Ovary (tissue), 10 donors: ENCODE measurements at places on chromosomes 16 and 17.

DNA sequence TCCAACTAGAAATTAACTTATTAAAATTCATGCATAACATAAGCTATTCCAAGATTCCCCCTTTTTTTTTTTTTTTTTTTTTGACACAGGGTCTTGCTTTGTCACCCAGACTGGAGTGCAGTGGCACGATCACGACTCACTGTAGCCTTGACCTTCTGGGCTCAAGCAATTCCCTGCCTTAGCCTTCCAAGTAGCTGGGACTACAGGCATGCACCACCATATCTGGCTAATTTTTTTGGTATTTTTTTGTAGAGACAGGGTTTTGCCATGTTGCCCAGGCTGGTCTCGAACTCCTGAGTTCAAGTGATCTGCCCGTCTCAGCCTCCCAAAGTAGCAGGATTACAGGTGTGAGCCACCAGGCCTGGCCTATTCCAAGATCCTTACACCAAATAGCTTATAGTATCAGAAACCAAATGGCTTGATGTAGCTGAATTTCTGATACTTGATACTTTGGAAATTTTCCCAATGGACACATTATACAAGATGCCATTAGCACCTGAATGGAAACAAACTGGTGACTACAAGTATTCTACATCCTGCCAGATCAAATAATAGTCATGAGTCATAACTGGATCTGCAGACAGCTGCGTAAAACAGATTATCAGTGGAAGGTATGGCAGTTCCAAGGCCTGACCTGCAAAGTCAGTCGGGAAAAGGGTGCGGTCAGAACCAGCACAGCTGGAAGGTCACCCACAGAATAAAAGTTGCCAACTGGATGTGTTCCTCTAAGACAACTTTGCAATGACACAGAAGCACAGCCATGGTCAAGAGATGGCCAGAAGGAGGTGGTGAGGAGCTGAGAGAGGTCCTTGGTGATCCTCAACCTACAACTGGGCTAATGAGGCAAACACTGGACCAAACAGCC is 14.5 kb downstream of the TUBG1 start:
- no peaks in the 10 kb centered on the region for H3K27me3 ChIP-seq
- DNase-seq, result no peak
- H3K27ac ChIP-seq, result no peak overlapping the region
- no peaks in the 10 kb centered on the region for H3K4me1 ChIP-seq
- H3K4me3 ChIP-seq, result no peak overlapping the region
- H3K36me3 ChIP-seq, result no peaks in the 10 kb centered on the region

DNA sequence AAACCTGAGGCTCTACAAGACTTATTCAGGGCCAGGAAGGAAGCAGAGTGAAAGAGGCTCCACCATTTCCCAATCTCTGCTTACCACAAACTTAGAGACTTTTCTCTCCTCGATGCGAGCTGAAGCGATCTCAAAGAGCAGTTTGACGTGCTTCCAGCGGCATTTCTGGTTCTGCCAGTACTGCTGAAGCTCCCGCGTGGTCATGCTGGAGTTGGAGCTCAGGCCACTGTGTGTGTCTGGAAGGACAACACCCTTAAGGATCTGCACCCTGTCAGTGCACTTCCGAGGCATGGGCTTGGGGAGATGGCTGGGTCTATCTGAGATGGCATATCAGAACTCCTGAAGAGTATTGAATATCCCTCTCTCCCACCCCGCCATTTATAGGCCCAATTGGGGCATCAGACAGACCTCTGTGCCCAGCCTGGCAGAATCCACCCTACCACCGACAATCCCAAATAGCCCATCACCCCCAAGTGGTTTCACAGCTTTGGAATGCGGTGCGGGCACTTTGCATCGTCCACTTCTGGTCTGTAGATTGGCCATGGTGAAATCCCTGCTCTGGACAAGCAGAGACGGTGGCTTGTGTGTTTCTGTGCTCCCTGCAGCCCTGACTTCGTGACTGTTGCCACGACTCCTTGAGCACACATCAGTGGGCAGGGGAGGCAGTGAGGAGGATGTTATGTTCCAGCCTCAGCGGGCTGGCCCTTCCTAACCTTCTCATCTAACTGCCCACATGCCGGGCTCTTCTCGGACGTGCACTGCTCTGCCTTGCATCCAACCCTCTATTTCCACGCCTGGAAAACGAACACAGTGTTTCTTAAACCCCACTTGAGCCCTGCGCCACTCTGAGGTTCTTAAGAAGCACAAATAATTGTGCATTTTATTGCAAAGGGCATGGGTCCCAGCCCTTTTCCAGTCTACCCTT is 5.2 kb downstream of the SNX20 start:
- DNase-seq, result no peak
- no peaks in the 10 kb centered on the region for H3K4me1 ChIP-seq
- no peaks in the 10 kb centered on the region for H3K36me3 ChIP-seq

- no peak overlapping the region for H3K27ac ChIP-seq
- no peaks in the 10 kb centered on the region for H3K36me3 ChIP-seq
Measured at GRCh38 chr17:58289869-58290268, 9.1 kb upstream of the MPO start.

DNA sequence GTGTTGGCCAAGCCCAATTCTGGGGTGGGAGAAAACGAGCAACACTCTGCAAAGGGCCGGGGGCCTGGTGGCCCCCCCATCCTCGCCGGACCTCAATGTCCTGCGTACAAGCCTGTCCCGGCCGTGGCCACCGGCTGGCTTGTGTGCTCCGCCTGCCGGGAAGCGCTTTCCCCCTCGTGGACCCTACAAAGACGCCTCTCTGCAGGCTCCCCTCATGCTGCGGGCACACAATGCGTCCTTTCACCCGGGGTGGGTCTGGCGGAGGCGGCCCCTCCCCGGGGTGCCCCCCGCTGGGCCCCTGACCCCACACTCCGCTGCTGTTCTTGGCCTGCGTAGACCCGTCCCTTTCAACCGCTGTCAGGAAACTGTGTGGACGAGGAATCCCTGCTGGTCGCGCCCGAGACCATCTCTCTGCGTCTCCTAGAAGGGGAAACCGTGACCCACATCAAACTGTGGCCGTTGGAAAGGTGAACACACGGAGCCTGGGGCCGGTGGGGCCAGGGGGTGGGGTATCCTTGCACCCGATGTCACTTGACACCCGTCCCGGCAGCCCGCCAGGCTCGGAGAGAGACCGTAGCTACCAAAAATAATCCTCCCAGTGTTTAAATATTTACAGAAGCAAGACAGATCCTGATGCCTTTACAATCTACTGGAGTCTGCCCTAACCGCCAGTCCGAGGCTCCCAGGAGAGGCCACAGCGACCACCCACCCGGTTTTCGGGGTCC is 43.6 kb downstream of the TBC1D16 start:
- DNase-seq, result peak; percentile 54
- H3K36me3 ChIP-seq, result no peaks in the 10 kb centered on the region
- peaks cover 48% of the 10 kb centered on the region for H3K4me1 ChIP-seq
- H3K27ac ChIP-seq, result peak overlapping the region; percentile 67

DNA sequence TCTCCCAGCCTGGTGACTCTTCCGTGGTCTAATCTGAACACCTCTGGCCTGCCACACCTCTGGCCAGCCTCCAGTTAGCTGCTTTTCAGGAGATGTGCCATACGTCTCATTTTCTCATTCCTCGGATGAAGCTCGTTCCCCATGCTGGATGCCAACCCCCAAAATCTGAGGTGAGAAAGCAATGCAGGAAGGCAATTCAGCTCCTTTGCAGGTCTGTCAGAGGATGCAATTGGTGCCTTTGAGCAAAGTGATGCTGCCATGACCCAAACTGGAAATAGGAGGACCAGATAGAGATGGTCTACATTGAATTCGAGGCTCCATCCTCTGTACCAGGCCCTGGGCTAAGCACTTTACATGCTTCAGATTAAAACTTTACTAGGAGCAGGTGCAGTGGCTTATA is 11.0 kb upstream of the CUEDC1 start:
- no peaks in the 10 kb centered on the region for H3K27me3 ChIP-seq
- no peak overlapping the region for H3K4me3 ChIP-seq
- no peaks in the 10 kb centered on the region for H3K36me3 ChIP-seq
- no peaks in the 10 kb centered on the region for H3K4me1 ChIP-seq
- H3K27ac ChIP-seq, result no peak overlapping the region

GRCh38 chr17:78416791-78417530 is 38.5 kb downstream of the PGS1 start:
- no peak overlapping the region for H3K4me3 ChIP-seq
- H3K27ac ChIP-seq, result no peak overlapping the region
- no peaks in the 10 kb centered on the region for H3K4me1 ChIP-seq
- DNase-seq, result no peak
- H3K36me3 ChIP-seq, result no peaks in the 10 kb centered on the region

GRCh38 chr17:51119415-51120356 is 982 bp downstream of the SPAG9 start:
- peak overlapping the region; percentile 89 for H3K4me3 ChIP-seq
- no peaks in the 10 kb centered on the region for H3K27me3 ChIP-seq
- no peaks in the 10 kb centered on the region for H3K36me3 ChIP-seq
- DNase-seq, result peak; percentile 52

DNA sequence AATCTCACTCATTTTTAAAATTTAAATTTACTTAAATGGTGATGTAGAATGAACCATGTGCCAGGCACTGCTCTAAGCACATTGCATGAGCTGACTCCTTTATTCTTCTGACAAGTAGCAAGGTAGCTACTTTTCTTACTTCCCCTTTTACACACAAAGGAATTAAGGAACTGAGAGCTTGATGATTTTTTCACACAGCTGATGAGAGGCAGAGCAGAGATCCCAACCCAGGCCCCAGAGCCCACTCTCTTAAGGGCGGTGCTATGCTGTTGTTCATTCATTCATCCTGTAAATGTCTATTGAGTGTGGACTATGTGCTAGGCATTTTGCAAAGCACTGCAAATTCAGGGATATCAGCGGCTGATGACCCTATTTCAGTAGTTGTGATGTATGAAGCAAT is 17.9 kb downstream of the SEC14L5 start:
- no peak overlapping the region for H3K4me3 ChIP-seq
- no peaks in the 10 kb centered on the region for H3K4me1 ChIP-seq
- no peak overlapping the region for H3K27ac ChIP-seq
- DNase-seq, result no peak
- H3K36me3 ChIP-seq, result no peaks in the 10 kb centered on the region

DNA sequence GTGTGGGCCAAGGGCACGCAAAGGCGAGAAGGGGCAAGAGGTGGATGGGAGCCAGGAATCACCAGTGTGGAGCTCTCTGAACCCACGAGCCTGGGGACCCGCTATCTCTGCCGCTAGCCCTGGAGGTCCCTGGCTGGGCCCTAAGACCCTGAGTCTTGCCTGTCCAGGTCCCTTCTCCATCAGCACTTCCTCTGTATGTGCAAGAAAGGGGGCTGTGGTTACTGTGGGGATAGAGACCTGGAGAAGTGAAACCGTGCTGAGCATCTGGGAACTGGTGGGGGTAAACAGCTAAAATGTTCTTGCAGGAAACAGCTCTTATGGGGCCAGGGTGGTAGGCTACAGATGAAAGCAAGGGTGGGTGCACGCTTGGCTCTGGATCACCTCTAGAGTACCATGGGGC is 3.1 kb downstream of the SPNS3 start:
- no peak overlapping the region for H3K4me3 ChIP-seq
- no peak for DNase-seq
- H3K27me3 ChIP-seq, result no peaks in the 10 kb centered on the region
- H3K4me1 ChIP-seq, result peaks cover 3% of the 10 kb centered on the region
- H3K36me3 ChIP-seq, result no peaks in the 10 kb centered on the region

GRCh38 chr17:21033350-21033749 is 9.5 kb downstream of the USP22 start:
- DNase-seq, result no peak
- H3K27ac ChIP-seq, result no peak overlapping the region
- H3K4me3 ChIP-seq, result no peak overlapping the region
- H3K36me3 ChIP-seq, result no peaks in the 10 kb centered on the region

GRCh38 chr17:183021-183420 is 1.6 kb upstream of the DOC2B start:
- no peaks in the 10 kb centered on the region for H3K36me3 ChIP-seq
- no peak overlapping the region for H3K4me3 ChIP-seq
- H3K27me3 ChIP-seq, result peaks cover 5% of the 10 kb centered on the region
- no peak for DNase-seq
- no peak overlapping the region for H3K27ac ChIP-seq
- peaks cover 2% of the 10 kb centered on the region for H3K4me1 ChIP-seq

DNA sequence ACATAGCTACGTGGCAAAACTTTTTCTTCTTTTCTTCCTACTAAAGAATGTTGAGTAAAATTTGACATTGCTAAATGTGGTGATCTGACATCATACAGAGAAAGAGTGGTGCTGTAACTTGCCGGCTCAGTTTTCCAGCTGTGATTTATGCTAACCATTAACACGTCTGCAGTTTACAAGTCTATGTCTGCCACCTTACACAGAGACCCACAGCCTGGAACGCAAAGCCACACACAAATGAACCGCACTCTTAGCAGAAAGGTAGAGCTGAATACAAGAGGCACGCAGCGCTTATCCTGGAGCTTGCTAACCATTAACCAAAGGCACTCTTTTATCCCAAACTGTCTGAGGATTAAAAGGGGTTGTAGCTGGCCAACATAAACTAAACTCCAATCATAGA is 31.9 kb downstream of the CACNG1 start:
- peaks cover 5% of the 10 kb centered on the region for H3K4me1 ChIP-seq
- H3K27me3 ChIP-seq, result no peaks in the 10 kb centered on the region
- DNase-seq, result no peak
- no peak overlapping the region for H3K27ac ChIP-seq
- no peak overlapping the region for H3K4me3 ChIP-seq
- no peaks in the 10 kb centered on the region for H3K36me3 ChIP-seq

DNA sequence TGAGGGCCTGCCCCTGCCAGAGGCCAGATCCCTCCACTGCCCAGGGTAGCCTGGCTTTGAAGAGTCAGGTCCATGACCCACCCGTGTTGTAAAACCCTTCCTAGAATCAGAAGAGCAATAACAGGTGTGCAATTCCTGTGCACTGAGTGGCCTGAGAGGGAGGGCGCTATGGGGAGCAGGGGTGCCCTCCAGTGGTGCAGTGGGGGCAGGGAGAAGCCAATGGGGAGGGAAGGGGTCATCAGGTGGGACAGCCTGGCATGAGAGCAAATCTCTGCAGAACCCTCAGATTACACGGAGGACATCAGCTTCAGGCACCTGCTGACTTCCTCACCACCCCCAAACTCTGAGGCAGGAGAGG is 72.9 kb upstream of the ZNF469 start:
- H3K36me3 ChIP-seq, result no peaks in the 10 kb centered on the region
- H3K4me3 ChIP-seq, result no peak overlapping the region
- DNase-seq, result peak; percentile 8
- H3K27ac ChIP-seq, result no peak overlapping the region

DNA sequence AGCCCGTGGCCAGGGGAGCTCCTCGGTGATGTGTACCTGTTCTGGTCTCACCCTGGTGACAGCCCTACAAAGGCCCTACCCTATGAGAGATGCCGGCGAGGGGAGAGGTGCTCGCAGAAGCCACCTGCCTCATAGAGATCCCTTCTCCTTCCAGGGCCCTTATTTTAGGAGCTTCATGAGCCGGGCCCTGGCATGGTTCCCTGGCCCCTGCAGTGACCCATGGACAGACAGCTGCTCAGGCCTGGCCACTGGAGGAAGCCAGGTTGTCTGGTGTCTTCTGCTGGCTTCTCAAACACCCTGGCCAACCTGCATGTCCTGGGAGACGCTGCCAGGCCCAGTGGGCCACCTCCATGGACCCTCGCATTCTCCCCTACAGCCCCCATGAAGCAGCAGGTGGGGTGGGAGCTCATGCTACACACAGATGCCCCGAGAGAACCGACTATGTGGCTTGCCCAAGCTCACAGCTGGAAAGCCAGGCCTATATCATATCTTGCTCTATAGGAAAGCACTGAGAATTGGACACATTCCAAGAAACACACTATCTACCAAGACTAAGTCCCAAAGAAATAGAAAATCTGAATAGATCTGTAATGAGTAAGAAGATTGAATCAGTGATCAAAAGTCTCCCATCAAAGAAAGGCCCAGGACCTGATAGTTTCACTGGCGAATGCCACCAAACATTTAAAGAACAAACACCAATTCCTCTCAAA is 7.2 kb upstream of the AATK start:
- no peaks in the 10 kb centered on the region for H3K4me1 ChIP-seq
- H3K27ac ChIP-seq, result no peak overlapping the region
- no peaks in the 10 kb centered on the region for H3K36me3 ChIP-seq
- no peak for DNase-seq
- no peak overlapping the region for H3K4me3 ChIP-seq
- H3K27me3 ChIP-seq, result no peaks in the 10 kb centered on the region
